ENCODE measurements at places on chromosomes 2 and 18.

- peak; percentile 93 for DNase-seq
Measured at GRCh38 chr2:163646687-163647086, 89.1 kb downstream of the FIGN start.

GRCh38 chr2:122867941-122868340 is 1112.5 kb downstream of the TSN start:
- no peak for DNase-seq

DNA sequence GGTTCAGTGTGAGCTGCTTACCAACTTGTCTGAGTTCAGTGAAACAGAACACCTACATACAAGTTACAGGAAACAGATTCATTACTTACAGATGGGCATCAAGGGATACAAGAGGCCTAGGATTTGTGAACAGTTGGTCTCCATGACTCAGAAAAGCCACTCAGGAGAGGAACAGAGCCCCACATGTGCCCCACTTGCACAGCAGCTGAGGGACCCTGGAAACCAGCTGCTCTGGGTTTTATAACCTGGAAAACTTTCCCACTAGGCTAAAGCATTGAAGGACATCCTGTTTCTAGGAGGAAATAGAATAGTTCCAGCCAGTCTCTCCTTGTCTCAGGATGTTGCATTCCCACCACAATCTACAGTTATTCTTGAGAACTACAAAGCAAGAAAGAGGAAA is 530.0 kb downstream of the ZNF804A start:
- DNase-seq = no peak

- no peak for DNase-seq
Measured at GRCh38 chr2:168895771-168896170, 5.3 kb upstream of the G6PC2 start.

DNA sequence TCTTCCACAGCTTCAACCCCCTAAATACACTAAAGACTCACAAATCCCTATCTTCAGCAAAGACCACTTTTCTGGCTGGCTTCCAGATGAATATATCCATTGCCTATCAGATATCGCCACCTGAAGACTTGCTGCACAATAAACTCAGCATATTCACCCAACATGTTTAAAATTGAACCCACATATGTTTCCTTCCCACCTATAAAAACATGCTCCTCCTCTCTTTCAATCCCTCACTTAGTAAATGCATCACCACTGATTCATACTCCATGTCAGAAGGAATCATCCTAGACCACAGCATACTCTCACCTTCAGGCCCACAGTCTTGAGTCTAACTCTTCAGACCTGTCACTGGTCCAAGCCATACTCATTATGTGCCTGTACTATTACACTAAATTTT is 5.3 kb downstream of the SPC25 start:
- no peak for DNase-seq

DNA sequence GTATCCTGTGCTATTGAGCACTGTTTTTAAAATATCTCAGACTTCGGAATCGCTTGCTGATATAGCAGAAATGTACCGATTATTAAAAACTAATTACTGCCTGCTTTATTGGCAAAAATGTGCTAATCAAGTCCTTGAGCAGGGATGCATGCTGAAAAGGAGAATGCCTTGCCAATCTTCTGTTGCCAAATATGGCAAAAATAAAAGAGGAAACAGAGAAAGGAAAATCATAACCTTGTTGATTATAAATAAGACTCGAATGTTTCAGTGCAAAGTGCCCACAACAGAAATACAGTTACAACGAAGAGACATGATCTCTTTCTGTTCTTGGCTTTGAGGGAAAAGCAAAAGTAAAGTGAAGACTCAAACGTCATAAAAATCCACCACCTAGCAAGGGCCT is 248.5 kb downstream of the TMEM182 start:
- no peak for DNase-seq
